ENCODE measurements at places on chromosomes 6 and 20.

DNA sequence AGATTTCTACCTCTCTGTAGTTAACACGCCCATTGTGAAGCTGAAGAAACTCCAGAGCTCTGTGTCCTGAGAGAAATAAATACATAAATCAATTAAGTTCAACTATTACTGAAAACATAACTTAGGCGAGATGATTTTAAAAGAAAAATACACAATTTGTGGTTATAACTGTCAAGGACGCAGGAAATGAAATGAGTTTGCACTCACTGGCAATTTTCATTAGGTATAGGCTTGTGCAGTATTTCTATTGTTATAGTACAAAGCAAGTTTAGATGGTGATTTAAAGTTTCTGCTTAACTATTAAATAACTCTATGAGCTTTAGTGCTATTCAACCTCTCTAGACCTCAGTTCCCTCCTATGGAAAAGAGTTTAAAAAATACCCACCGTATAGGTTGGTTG lies 3.3 kb downstream of the GPLD1 start:
- DNase-seq, result no peak

DNA sequence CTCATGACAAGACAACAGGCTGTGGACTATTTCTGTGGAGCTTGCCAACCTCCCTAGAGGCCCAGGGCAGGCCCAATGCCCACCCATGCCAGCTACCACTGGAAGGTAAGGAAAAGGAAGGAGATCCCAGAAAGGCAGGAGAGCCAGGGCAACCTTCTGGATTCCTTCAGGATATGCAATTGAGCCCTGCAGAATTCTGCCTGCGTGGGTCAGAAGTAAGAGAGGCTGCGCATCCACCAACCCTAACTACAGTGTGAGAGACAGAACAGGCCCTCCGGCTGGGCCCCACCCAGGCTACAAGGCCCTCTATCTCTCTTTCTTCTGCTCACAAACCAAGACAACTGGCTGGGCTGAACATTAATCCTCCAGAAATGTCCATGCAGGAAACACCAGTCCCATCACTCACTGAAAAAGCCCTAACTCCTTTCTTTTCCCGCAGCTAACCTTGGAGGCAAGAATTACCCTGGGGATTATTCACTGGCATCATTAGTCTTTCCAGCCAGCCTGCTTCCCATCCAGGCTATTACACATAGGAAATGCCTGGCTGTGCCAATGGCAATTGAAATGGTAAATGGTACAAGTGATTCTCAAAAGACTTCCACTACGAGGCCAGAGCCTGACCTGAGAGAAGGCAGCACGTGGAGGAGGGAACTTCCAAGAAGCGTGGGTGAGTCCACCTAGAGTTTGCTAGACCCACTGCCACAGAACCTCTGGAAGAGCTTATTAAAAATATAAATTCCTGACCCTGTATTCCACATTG lies 15.2 kb downstream of the MAP1LC3A start:
- DNase-seq, result peak; percentile 24

GRCh38 chr6:29617782-29618554 lies 15.0 kb downstream of the GABBR1 start:
- DNase-seq, result peak; percentile 81

- DNase-seq, result peak; percentile 43
These were observed 119.8 kb upstream of the AKAP12 start for GRCh38 chr6:151119823-151120524.

GRCh38 chr6:164015088-164015484 lies 600.6 kb downstream of the QKI start:
- no peak for DNase-seq

DNA sequence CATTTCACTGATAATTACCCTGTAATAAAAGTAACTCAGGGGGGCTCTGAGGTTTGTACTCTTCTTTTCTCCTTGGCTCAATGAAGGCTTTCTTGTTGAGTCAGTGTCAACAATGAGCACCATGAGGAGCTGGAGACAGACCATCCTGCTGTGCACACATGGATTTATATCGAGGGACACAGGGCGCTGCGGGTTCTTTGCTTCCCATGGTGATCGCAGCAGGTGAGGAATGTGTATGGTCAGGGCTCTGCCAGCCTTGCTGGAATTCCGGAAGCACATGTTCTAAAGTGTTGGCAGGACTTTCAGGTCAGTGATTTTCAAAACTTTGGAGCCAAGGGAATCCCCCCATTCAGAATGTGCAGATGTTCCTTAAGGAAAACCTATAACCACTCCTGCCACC lies 27.1 kb downstream of the SMOC2 start:
- no peak for DNase-seq

DNA sequence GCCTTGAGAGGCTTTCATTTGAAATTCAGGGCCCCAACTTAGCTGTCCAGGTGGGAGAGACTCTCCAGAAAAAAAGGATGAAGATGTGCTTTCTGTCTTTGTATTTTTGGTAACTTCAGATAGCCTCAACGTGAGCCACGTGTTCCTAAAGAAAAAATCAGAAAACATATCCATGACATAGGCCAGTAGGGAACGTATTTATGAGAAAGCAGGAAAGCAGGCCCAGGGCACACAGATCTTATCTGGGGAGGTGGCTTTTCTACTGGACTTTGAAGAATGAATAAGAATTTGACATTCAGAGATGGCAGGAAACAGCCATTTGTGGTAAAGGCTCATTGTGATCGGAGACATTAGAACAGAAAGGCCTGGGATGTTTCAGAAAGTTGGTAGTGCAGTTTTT lies 21.2 kb upstream of the EXOC2 start:
- DNase-seq, result no peak
